ENCODE measurements at places on chromosomes 2 and 18.

DNA sequence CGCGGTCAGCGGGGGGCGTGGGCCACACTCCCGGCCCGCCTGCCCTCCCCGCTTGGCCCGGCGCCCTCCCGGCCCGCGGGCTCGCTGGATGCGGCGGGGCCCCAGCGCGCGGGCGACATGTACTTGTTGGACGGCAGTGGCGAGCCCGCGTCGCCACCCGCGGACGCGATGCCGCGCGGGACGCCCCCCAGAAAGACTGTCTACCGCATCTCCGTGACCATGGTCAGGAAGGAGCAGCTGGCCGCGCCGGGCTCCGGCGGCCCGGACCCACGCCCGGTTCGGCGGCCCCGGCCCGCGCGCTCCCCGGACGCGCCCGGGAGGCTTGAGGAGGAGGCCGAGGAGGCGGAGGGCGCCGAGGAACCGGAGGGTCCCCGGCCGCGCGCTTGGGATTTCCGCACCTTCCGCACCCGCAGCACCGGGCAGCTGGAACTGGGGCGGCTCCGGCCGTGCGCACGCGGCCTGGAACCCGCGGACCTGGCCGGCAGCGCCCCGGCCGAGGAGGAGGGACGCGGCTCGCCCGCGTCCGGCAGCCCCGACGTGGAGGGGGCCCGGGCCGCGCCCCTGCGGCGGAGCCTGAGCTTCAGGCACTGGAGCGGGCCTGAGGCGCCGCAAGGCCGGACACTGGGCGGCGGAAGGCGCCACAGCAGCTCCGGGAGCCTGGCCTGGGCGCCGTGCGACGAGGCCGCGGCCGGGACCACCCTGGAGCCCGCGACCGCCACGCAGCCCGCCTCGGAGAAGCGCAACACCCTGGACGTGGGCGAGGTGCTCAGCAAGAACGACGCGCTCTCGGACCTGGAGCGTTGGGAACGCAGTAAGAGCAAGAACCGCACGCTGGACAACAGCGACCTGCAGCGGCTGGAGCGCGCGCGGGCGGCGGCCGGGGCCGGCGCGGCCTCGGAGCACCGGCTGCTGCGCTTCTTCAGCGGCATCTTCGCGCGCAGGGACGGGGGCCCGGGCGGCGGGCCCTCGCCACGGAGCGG lies 176.4 kb downstream of the AGAP1 start:
- DNase-seq, result no peak

- no peak for DNase-seq
Observed at GRCh38 chr2:234457421-234457820, 39.5 kb downstream of the ARL4C start.

- DNase-seq, result no peak
Observed at GRCh38 chr18:73315381-73315780, 447.6 kb upstream of the NETO1 start.

- DNase-seq, result peak; percentile 13
Observed at GRCh38 chr18:55522011-55522410, 66.0 kb downstream of the TCF4 start.

DNA sequence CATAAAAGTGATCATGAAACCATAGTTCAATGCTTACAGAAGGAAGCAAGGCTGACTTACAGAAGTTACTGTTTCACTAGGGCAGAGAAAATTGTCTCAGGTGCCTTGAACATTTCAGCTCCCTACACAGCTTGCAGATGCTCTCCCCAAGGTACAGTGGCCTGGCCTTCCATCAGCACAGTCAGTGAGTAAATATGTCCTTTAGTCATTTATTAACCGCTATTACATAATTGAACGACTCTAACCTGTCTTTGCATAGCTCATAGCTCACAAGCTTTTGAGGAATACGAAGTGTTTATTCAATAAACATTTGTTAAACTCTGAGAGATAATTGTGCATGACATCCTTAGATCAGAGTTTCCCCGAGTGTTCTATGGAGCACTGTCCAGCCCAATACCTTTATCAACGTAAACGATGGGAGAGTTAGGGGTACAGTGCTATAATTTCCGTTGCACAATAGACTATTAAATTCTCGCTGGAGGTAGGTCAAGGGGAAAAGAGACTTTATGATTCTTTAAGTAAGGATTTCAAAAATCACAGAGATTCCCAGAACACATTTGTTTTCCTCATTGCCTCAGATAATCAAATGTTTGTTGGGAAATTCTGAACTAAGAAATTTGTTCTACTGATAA lies 677.8 kb downstream of the TSN start:
- no peak for DNase-seq

GRCh38 chr2:85853499-85854165 lies 35.2 kb downstream of the ST3GAL5 start:
- DNase-seq, result peak; percentile 47

- no peak for DNase-seq
Observed at GRCh38 chr2:176246331-176246730, 22.9 kb upstream of the MTX2 start.

GRCh38 chr18:22952525-22952924 lies 19.4 kb downstream of the RBBP8 start:
- DNase-seq, result no peak

GRCh38 chr2:10369269-10370255 lies 66.9 kb downstream of the HPCAL1 start:
- no peak for DNase-seq

- no peak for DNase-seq
Observed at GRCh38 chr2:195317550-195317949, 339.5 kb upstream of the SLC39A10 start.

Measured in thymus (tissue), 14 donors.